Renal cortical epithelial cell (primary cell): ENCODE measurements at places on chromosomes 2 and 18.
A peak's percentile ranks its signal among the peaks of the same experiment; 100 is the strongest.

GRCh38 chr2:100968146-100969145 is 33.6 kb upstream of the RPL31 start:
- DNase-seq: no peak

DNA sequence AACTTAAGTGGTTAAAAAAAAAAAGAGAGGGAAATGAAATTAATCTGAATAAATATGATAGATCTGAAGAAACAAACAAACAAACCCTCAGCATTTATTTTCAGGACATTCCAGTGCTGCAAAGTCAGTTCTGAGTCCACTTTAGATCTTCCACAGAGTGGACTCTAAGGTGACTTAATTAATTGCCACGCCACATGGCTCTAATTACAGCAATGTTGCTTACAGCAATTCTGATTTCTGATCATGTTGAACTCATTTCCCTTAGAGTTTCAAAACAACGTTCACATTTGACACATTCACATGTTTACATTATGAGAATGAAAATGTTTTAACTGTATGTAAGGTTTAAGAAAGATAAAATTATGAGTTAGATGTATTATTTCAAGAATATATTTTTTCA is 38.6 kb upstream of the RASGRP3 start:
- DNase-seq: no peak

DNA sequence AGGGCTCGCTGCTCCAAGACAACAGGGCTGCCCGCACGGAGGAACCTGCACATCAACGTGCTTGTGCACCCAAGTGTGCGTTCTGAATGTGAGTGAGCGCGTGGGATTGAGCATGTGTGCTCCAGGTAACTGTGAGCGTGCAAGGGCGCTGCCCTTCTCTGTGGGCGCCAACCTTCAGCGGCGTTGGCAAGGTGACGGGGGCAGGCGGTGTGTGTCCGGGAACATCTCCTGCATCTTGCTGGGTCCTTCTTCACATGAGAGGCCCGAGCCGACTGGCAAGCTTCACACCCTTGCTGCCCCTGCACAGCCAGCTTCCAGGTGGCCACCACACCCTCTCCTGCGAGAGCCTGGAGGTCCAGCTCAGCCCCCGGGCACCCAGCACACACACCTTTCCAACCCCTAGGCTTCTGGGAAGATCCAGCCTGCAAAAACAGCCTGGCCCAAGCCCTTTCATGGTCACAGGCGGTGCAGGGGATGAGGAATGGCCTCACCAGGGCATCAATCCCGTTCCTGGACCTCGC is 220.9 kb downstream of the HDAC4 start:
- no peak for DNase-seq

DNA sequence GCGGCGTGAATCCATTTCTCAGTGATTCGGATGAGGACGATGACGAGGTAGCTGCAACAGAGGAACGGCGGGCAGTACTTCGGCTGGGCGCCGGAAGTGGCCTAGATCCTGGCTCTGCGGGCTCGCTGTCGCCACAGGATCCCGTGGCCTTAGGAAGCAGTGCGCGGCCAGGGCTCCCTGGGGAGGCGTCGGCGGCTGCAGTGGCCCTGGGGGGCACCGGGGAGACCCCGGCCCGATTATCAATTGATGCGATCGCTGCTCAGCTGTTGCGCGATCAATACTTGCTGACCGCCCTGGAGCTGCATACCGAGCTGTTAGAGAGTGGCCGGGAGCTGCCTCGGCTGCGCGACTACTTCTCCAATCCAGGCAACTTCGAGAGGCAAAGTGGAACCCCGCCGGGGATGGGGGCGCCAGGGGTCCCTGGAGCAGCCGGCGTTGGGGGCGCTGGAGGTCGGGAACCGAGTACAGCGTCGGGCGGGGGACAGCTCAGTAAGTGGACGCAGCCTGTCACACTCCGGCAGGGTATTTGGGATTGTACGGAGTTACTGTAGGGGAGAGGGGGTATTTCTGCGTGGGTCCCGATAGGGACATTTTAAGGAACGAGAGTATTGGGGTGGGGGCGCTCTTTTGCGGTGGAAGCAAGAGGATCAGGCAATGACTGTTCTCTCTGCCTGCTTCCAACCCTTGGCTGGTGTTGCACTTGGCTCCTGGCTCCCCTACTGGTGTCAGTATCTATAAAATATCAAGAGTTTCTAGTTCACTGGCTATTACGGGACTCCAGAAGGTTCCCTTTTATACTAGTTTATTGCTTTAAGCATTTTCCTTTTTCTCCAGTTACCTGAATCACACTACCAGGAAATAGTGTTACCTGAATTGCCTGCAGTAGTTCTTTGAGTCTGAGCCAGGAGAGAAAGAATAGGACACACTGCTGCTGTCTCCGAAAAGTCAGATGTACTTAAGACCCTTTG is 772 bp downstream of the RELCH start:
- peak; percentile 27 for DNase-seq

GRCh38 chr18:4256766-4257417 is 198.2 kb downstream of the DLGAP1 start:
- DNase-seq: no peak

DNA sequence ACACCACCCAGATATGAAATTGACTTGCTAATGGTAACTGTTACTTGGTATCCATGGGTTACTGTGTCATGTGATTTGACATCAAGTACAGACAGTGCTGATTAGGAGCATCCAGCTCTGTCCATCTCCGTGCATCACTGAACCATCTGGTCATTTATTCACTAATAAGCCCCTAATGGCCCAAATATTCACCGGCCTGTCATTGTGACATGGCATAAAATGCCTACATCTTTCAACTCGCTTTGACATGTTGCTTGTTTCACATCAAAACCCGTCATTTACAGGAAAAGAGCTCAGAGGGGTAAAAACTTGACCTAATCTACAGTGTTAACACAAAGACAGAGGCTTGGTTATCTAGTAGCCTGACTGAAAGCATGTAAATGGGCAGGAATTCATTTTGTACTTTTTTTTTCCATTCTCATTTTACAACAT is 308.9 kb upstream of the ATP5MC3 start:
- no peak for DNase-seq

GRCh38 chr18:47501946-47502345 is 250.5 kb upstream of the SKOR2 start:
- DNase-seq: no peak

- DNase-seq: no peak
These were observed 254.0 kb downstream of the CALCRL start for GRCh38 chr2:187194049-187194448.

- DNase-seq: no peak
These were observed 71.2 kb downstream of the MAP4K4 start for GRCh38 chr2:101768556-101769220.

DNA sequence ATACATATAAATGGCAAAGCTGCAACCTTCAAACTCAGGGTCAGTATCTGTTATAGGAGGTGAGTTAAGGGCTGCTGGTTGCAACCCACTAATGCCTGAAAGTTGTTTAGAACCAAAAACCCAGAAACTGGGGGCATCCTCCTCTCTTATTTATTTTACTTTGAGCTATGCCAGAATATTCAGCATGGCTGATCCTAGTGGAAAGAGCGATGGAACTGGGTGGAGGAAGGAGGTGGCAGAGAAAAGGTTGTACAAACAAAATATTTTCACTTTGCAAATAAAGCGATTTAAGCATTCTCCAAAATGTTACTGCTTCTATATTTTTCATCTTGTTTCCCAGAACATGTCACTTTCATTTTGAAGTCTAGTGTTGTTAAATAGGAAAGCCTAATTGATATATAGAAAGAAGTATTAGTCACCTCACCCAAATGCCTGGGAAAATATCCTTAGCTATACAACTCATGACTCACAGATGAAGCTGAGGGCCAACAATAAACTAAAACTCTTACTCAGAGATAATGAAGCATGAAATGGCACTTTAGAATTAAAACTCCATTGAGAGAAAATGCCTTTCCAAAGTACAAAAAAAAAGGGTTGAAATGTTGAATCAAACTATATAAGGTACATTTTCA is 251.4 kb upstream of the UBE2E3 start:
- DNase-seq: peak; percentile 96

- DNase-seq: no peak
These were observed 8.9 kb downstream of the ARHGEF4 start for GRCh38 chr2:130845505-130846085.

GRCh38 chr2:65370387-65371073 is 61.9 kb downstream of the SPRED2 start:
- DNase-seq: no peak

DNA sequence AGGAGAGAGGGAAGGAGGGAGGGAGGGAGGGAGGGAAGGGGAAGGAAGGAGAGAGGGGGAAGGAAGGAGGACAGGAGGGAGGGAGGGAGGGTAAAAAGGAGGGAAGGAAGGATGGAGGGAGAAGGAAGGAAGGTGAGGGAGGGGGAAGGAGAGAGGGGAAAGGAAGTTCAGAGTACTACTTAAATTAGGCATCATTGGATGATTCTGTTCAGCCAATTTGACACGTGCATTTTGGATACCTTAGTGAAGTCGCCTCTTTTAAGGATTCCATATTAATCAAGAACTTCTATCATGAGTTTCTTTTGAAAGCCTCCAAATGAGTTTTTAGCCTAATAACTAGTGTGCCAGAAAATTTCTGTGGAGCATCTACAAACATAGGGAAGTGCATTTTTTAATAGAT is 62.9 kb downstream of the FEZ2 start:
- no peak for DNase-seq

DNA sequence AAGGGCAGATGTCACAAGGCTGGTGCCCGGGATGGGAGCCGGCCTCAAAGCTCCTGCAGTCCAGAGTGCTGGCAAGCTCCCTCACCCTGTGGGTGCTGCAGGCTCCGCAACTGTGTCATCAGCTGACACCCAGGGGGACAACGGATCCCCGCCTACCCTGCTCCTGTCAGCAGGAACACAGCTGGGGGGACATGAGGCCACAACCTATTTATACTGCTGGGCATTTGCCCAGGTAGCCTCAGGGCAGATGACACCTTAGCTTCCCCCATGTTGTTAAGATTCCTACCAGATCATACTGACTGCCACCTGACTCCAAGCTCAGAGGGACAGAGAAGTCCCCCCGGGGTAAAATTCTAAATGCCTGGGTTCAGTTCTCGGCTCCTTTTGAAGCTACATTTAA is 1.2 kb downstream of the ANKRD23 start:
- DNase-seq: no peak

- DNase-seq: no peak
These were observed 143.4 kb downstream of the CYRIA start for GRCh38 chr2:16522031-16522831.

GRCh38 chr2:113227290-113227689 is 51.4 kb downstream of the PAX8 start:
- DNase-seq: no peak

DNA sequence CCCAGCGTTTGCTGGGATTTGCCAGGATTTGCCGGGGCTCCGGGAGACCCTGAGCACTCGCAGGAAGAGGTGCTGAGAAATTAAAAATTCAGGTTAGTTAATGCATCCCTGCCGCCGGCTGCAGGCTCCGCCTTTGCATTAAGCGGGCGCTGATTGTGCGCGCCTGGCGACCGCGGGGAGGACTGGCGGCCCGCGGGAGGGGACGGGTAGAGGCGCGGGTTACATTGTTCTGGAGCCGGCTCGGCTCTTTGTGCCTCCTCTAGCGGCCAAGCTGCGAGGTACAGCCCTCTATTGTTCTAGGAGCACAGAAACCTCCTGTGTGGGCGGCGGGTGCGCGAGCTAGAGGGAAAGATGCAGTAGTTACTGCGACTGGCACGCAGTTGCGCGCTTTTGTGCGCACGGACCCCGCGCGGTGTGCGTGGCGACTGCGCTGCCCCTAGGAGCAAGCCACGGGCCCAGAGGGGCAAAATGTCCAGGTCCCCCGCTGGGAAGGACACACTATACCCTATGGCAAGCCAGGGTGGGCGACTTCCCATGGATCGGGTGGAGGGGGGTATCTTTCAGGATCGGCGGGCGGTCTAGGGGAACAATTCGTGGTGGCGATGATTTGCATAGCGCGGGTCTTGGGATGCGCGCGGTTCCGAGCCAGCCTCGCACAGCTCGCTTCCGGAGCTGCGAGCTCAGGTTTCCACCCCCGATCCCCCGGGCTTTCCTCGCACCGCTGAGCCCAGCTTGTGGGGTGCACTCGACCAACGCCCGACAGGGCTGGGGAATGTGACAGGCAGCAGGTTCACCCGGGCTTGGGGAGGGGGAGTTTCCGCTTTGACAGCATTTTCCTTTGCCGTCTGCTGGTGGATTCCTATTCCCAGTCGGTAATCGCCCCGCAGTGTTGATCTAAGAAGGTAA is 2.8 kb downstream of the ONECUT2 start:
- DNase-seq: peak; percentile 34

- DNase-seq: no peak
These were observed 314.1 kb downstream of the MYCN start for GRCh38 chr2:16254356-16254965.

- no peak for DNase-seq
These were observed 935.9 kb upstream of the LRATD1 start for GRCh38 chr2:13696601-13697000.

DNA sequence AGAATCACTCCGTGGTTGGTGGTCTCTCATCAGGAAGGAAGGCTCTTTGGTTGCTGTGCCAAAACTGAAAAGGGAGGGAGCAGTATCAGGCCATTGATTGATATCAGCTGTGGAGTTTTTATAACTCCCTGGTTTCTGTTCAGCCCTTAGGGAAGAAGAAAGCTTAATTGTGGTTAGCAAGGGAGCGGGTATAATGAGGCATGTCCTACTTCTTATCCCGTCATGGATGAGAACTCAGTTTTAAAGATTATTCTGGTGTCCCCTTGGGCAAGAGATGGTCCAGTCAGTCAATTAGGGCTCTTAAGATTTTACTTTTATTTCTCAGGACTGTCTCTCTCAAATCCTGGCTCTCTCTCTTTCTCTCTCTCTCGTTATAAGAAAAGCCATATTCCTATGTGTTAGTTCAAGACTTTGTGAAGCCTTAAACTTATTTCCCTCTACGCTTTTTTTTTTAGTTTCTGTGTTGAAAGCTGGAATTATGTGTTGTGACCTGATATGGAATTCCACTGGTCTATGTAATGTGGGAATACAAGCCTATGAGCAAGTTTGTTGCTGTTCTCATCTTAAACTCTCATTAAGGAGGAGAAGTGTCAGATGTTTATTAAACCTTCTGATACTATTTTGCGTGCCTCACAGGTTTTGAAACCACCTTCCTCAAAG is 514.0 kb upstream of the CDH2 start:
- DNase-seq: no peak

- no peak for DNase-seq
These were observed 4.7 kb upstream of the NEURL3 start for GRCh38 chr2:96509847-96510230.

DNA sequence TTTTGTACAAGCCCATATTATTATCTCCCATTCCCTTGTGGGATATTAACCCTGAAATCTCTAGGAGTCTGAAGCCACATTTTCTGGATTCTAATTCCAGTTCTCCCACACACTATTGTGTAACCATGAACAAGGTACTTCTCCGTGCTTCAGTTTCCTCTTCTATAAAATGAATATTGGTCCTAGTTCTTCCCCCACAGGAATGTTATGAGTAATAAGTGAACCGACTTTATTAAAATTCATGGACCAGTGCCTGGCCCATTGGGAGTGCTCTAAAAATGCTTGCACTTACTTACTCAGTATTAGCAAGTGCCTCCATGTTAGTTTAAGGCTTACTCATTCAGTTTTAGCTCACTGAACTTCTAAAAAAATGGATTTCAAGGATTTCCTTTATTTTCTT is 1.4 kb upstream of the ACMSD start:
- peak; percentile 99 for DNase-seq
